ENCODE measurements at places on chromosomes 4 and X.

DNA sequence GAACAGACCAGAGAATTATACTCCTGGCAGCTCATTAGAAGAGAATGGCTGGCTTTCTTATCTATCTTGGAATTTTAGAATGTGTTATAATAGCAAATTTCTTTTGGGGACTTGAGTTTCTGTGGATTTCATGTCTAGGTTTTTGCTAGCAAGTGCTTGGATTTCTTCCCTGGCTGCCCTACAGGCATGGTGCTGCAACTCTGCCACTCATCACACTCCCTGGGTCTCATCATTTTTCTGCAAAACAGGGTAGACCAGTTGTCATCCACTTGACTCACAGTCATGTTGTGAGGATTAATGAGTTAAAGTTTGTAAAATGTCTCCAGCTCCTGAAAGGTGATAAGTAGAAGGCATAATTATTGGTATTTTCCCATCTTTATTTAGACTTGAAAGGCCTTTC, 60.7 kb upstream of the LCORL start:
- DNase-seq = no peak

DNA sequence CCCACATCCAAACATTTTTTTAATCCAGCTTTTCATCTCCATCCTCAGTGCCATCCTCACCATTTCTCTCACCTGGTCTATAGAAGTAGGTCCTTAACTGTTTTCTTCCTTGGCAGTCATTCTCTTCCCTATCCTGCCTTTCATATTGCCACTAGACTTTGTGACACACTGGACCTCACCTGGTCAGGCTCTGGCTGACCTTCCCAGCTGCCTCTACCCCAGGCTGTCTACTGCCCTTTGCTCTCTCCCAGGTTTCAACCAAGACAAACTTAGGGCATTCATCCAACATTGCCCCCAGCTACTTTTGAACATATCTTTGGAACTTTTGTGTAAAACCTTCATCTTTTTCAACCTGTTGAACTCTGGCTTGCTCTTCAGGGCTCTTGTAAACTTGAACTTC, 39.8 kb downstream of the TRAPPC11 start:
- DNase-seq = no peak

DNA sequence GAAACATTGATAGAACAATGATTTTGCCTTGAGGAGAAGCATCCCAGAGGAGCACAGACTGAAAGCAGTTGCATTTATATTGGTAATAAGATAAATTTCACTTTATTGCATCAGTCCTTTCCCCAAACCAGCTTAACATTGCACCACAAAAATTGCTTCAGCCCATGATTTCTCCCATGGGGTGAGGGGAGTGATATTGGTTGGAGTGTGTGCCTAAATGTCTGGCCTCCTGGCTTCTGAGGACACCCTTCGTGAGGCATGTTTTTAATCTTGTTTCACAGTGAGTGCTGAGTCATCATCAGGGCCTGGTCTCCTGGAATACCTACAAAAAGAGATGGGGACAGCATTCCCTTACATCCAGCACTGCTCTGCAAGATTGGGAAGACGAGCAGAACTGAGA, 487.9 kb downstream of the C4orf33 start:
- no peak for DNase-seq

GRCh38 chrX:20362268-20363267, 95.9 kb upstream of the RPS6KA3 start:
- no peak for DNase-seq

GRCh38 chrX:72306085-72306801, 529 bp upstream of the CITED1 start:
- no peak for DNase-seq

DNA sequence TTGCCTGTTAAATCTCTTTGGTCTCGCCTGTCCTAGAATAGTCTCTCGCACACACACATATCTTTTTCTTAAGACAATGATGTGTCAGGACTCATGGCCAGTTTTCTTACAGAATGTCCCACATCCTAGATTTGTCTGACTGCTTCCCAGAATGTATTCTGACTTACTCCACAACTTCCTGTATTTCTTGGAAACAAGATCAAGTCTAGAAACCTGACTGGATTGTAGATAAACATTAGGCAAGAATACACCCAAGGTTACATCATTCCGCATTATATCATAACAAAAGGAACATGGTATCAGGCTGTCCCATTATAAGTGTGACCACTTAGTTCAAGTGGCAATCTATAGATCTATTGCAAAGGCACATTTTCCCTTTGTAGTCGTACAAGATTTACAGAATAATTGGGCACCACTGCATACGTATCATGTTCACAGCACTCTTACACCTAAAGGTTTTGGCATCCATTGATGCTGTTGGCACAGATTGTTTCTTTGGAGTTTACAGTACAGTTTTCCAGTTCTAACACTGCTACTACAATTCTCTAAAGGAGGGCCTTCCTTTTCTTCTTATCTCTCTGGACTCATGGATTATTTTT, 56.4 kb downstream of the FBXW7 start:
- no peak for DNase-seq

DNA sequence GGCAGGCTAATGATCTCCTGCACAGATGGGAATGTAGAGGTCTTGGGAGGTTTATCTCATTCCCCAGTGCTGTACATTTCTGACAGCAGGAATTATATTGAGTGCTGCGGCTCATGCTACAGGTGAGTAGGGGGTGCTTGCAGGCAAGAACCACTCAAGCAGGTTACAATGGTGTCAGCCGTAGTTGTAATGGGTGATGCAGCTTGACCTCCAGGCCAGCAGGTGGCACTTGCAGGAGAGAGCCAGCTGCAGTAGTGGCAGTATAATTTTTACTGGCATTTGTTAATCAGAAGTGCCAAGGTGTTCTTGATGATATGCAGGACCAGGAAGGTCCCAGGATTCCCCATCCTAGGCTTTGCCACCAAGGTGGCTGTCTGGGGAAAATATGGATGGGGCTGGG, 759.6 kb upstream of the NDST4 start:
- no peak for DNase-seq

DNA sequence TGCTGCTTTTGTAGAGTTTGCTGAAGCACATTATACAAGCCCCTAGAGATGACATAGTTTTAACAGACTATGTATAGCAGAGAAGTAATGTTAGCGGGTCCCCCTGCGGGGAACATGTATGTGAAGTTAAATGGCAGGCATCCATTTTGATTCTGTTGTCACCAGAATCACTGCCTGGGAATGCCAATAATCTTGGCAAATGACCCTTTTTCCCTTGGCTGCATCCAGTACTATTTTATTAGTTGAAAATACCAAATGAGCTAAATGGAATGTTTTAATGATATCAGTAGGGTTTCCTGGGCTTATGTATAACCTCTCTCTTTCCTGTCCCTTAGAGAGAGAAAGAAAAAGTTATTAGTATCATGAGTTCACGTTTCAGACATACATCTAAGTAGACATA, 93.6 kb downstream of the LIMCH1 start:
- DNase-seq = no peak

DNA sequence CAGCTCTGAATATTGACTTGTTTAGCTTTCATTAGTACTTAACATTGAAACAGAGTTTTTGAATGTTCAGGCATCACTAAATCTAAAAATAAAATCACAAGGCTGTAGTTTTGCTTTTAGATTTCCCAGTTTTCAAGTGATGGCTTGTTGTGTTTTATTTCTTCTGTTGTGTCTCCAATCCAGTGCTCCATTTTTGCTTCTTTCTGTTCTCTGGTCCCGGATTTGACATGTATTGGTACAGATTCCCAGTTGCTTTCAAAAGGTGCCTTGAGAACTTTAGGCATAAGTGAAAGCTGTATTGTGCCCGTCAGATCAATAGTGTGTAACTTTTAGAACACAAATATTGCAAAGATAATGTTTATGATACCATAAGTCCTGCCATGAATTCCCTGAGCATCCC, 53.2 kb downstream of the ARHGAP10 start:
- DNase-seq = no peak

- DNase-seq = no peak
Measured at GRCh38 chr4:82901183-82901718, 716 bp downstream of the THAP9 start.

Measured in stimulated activated CD8-positive, alpha-beta memory T cell treated with anti-CD3 and anti-CD28 coated beads, Interleukin-15, amount 100 ng/mL, for 48 hours (primary cell).